Fibroblast of villous mesenchyme (primary cell): ENCODE measurements at places on chromosomes 4 and X. TPM values are rescaled to one million over a fixed set of nuclear protein-coding genes. Genes with fewer than 3 reads are reported as not detected.

DNA sequence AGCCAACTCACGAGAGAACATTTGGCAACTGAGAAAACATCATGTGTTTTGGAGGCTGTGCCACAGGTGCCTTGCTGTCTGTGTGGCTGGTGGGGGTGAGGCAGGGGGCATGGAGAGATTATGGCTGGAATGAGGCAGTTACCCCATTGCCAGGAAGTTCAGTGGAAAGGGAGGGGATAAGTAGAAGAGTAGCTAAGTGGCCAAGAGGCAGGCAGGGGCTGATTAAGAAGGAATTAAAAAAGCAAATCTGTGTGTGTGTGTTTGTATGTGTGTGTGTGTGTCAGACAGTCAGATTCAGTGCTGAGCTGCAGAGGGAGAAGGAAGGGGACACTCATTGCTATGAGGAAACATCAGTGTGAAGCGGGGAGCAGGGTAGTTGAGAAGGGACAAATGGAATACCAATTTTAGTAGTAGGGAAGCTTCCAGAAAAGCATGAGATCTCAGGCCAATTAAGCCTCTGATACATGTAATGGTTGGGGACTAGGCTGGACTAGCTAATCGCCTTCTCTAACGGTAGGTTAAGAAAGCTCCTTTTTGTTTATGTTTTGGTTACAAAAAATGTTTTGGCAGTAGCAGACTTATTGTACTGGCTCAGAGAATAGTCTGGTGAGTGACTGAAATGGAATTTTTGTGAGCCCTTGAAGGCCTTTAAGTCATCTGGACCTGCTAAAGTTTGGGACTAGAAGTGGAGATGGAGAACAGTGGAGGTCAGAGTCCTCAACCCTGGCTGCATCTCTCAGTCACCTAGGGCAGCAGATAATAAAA lies 18.5 kb downstream of the TMEM164 start:
- peak; percentile 59 for DNase-seq

OTC gene
- total RNA-seq, result not detected in 2 replicates

- no peak for DNase-seq
Observed at GRCh38 chrX:148333989-148334388, 166.4 kb upstream of the AFF2 start.

DNA sequence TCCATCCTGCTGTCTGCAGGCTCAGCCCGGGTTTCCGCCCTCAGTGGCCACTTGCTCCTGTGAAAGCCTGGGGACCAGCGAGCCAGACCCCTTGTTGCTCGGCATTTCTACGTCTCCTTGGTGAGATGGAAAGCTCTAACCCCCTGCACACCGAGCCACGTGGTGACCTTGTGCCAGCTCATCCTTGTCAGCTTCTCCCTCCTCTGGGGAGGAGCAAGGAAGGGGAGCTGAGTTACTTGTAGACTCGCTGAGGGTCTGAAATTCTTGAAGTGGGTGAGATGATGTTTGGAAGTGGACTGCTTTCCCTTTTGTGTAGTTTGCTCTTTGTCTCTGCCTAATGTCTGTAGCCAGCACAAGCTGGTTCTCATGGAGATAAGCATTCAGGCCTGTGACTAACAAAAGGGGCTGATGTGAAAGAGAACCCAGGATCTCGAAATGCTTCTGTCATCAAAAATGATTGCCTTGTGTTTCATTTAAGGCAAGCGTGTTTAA lies 29.3 kb downstream of the RGS12 start:
- DNase-seq, result peak; percentile 14

DNA sequence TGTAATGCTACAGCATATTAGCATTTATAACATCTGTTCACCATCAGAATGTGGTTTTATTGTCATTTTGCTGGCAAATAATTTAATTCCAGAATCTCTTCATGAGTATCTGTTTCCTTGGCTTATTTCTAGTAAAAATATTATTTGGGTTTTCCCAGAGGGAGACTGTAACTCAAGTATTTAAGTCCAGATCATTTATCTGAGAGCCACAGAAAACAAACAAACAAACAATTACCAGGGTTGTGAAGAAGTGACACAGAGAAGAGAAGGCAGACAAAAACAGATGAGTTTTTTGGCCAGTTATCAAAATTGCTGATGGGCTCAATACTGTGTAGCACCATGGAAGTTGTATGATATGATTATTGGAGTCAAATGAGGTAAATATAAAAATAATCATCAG lies 515.1 kb downstream of the TECRL start:
- no peak for DNase-seq

ELF2 gene
- 40.3 and 45.8 TPM in 2 replicates for total RNA-seq
